Effector memory CD4-positive, alpha-beta T cell (primary cell): ENCODE measurements at places on chromosomes 6 and 20.

- no peak for DNase-seq
Observed at GRCh38 chr20:46937157-46937523, 42.5 kb downstream of the EYA2 start.

DNA sequence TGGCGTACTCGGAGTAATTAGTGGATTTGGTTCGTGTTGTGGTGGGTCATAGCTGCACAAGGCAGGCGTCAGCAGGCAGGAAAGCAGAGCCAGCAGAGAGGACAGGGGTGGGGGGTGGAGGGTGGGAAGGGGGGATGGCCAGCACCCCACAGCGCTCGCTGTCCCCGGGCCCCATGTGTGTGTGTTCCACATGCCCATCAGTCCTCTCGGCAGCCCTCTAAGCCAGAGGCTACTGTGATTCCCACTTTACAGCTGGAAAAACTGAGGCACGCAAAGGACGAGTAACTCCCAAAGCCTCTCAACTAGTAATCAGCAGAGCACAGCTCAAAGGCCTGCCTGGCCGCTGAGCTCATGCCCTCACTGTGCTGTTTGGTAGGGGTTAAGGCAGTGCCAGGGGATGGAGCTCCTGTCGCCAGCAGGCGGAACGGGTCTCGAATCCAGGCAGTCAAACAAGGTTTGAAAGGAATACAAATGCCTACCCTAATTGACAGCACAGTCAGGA is 175.2 kb downstream of the ZDHHC14 start:
- no peak for DNase-seq

DNA sequence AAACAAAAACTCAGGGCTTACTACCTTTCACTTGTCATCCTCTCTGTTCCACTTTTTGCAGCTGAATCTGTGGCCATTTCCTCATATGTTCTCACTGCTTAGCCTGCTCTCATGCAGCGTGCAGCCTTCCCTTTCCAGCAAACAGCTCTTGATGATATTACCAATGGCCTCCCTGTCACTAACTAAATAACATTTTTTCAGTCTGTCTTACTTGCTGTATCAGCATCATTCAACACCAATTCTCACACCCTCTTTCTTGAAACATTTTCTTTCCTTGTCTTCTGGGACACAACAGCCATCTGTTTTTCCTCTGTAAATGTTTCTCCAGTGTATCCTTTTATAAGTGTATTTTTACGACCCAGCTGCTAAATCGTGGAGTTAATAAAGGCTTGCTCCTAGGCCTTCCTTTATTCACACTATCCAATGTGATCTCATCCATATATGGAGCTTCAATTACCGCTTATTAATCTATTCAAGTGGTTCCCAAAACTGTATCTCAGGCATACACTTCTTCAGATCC is 523.6 kb upstream of the RNF217 start:
- DNase-seq, result no peak

DNA sequence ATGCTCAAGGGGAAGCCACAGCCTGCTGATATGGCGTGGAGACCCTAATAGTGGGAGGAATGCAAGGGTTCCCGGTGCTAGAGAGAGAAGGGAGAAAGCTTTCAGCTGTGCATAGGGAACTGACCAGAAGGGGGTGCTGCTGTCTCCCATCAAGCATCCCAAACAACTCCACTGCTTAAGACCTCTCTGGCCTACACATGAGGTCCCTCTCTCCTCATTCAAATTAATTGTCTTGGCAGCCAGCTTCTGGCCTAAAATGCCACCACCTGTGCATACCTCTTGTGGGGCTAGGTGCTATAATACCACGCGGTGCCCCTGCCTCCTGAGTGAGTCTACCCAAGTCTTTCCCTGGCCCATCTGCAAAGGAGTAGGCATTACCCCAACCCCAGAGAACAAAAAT is 14.5 kb downstream of the ADISSP start:
- DNase-seq, result peak; percentile 25

- no peak for DNase-seq
Observed at GRCh38 chr6:83265384-83265783, 72.2 kb downstream of the RWDD2A start.

- no peak for DNase-seq
Observed at GRCh38 chr6:129369737-129370136, 340.2 kb downstream of the ARHGAP18 start.

DNA sequence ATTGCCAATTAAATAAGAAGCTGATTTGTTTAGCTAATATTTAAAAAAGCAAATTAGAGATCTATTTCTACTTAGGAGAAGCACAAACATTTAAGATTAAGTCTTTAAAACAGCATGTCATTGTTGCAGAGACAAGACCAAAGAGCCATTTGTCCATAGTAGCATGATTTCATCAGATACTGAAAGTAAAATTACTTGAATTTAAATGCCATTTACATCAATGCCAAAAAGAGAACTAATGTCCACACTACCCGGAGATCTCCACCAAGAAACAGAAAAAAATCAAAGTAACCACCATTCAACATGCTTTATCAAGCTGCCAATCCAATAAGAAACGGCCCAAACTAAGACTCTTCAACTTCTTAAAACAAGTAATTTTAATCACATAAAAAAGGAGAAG is 15.7 kb downstream of the AURKA start:
- no peak for DNase-seq

DNA sequence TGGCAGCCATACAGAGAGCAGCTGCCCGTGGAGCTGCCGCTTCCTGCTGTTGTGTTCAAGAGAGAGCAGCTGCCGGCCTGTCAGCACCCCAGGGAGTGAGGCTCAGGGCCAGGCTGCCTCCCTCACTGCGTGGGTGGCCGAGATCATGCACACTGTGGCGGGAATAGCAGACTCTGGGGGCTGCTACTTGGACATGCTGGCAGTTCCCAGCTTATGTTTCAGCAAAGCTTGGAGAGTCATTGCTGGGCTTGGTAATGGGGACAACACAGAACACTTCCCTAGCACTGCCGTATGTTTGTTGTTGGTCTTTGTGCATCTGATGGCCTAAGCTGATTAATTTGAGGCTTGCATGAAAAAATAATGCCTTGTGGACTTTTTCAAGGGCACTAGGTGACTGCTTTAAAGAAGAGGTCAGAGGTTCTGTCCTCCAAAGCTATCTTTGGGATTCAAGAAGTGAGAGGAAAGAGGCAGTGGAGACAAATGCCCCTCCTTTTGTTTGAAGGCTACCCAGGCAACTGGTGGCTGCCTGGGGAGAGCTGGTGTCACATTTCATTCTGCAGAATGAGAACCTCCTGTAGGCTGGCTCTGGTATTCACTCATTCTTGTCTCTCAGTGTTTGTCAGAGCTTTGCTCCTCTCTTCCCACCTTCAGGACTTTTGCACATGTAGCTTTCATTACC is 18.8 kb downstream of the MRAP2 start:
- DNase-seq, result no peak

DNA sequence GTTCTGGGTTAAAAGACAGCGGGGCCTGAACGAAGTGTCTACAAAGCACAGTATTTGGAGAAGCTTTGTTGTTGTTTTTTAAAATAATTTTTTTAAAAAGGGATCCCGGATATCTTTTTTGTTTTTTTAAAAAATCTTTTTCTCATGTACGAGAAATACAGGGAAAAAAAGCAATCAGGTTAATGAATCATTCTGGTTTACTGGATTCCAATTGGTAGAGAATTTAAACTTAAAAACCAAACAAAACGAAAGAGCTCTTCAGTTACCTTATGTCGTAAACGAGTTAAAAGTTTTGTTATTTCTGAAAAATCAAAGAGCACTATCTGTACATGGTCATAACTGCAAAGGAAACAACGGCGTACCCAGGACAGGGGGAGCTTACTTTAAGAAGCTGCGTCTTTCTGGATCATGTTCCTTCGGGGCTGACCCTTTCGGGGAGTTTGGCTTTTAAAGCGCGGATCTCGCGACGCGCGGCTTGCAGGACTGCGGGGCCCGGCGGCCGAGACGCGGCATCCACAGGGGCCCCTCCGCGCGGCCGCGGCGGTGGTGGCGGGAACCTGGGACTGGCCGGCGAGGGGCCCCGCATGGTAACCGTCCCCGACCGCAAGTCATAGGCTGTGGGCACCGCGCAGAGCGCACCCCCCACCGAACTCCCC is 927 bp downstream of the IL20RA start:
- no peak for DNase-seq
